Activated CD8-positive, alpha-beta T cell treated with anti-CD3 and anti-CD28 coated beads, Interleukin-2, amount 10 ng/mL, durations not matched to agents 7 days and 5 days (primary cell): ENCODE measurements at places on chromosomes 3 and 15. TPM values are rescaled to one million over a fixed set of nuclear protein-coding genes. Genes with fewer than 3 reads are reported as not detected.

GRCh38 chr3:143123353-143123984, 3.9 kb downstream of the CHST2 start:
- DNase-seq, result no peak

SYNM gene
- 0.29 TPM for total RNA-seq

APPL1 gene
- 36.6 TPM for total RNA-seq

GRCh38 chr15:92845126-92845508, 55.0 kb upstream of the CHD2 start:
- no peak for DNase-seq

DNA sequence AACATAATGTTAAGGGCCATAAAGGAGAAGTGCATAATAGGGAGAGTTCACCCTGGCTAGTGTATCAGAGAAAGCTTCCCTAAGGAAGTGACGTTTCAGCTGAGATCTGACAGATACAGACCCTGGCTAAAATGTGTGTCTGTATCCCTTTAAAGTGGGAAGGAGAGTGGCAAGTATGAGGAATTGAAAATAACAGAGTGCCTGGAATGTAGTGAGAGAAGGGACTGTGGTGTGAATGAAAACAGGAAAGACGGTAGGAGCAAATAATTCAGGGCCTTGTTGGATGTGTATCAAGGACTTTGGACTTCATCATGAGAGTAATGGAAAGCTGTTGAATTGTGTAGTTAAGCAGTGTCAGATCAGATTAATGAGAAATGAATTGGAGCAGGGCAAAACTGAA, 30.5 kb downstream of the NEO1 start:
- DNase-seq, result no peak

- DNase-seq, result no peak
These were observed 23.5 kb upstream of the TBC1D5 start for GRCh38 chr3:17765819-17766472.

DNA sequence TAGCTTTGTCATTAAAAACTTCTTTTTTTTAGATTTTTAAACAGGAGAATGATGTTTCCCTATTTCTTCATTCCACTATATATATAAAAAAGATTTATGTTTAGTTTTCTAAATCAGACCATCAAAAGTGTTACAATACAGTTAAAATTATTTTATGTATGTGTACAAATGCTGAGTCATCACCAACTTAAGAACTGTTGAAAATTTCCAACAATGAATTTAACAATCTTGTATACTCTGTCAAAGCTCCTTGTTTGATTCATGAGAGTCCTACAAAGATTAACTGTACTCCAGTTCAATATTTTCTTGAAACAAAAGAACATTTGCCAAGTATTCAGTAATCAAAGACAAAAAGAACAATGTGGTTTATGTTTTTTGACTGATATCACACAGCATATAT, 82.0 kb downstream of the POLQ start:
- no peak for DNase-seq

FANCD2OS gene
- not detected for total RNA-seq

GRCh38 chr3:132344666-132345280, 27.6 kb downstream of the ACP3 start:
- no peak for DNase-seq

DNA sequence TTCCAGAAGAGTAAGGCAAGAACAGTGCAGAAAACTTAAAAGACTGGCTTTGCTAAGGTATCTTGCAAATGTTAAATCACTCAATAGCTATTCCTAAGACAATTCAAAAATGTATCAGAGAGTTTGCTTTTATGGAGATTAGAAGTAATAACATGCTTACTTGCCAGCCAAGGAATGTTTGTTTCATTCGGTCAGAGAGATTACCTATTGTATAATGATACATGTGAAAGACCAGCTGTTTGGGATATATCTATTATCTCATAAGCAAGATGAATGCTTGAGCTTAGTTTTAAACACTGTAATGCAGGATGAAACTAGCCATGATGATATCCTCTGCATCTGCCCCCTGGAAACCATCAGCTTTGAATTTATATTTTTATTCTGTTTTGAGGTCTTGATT, 70.7 kb downstream of the MAP2K5 start:
- DNase-seq, result no peak

- no peak for DNase-seq
These were observed 271.2 kb downstream of the PTPRG start for GRCh38 chr3:61832375-61833229.
